ENCODE measurements at places on chromosomes 12 and 14.
A peak's percentile ranks its signal among the peaks of the same experiment; 100 is the strongest.

- peak; percentile 82 for DNase-seq
These were observed 54.3 kb downstream of the CLMN start for GRCh38 chr14:95265106-95266094.

DNA sequence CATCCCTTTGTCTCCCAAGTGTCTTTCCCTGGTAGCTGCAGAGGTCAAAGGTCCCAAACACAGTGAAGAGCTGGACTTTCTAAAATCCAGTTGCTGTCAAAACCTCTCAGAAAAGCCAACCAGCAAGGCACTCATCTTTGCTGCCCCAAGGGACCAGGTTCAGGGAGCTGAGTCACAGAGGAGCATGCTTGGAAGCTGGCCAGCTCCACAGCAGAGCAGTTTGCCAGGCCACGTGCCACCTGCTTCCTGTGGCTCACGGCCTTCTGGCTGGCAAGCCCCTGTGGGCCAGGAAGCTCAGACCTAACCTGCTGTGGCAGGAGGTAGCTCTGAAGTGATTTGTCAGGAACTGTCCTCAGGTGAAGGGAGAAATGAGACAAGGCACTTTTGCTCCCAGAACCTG lies 3.6 kb downstream of the ISCU start:
- DNase-seq, result no peak

DNA sequence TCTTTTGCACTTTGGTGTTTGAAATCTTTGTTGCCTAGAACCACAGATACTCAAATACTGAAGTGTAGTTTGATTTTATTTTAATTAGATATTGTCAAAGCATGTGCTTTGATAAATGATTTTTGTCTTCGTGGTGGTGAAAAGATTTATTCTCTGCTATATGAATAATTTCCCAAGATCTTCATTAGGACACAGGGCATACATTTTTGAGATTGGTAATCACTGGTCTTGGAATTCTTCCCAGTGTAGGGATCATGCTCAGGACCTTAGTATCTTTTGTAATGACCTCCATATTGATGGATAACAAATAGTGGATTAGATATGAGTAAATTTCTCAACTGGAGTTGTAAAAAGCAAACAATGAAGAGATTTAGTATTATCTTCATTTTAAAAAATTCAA lies 28.2 kb downstream of the TBK1 start:
- no peak for DNase-seq

- no peak for DNase-seq
These were observed 138.9 kb downstream of the CACNA1C start for GRCh38 chr12:2191534-2192153.

GRCh38 chr12:19506497-19506896 lies 67.2 kb downstream of the AEBP2 start:
- DNase-seq, result no peak

DNA sequence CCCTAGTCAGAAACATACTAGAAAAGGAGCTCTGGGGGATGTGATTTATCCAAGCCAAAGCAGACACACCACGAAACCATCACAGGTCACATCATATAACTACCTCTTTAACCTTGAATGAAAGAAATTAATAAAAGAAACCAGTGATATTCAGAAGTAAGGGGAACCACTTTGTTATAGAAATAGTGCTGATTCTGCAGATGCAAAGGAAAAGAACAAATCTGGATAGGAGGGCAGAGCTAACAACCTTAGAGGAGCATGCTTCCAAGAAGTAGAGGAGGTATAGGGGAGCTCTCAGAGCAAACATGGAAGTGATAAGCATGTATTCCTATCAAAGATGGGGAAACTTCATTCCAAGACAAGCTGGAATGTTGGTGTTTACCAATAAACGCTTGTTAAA lies 117.0 kb upstream of the MDM1 start:
- no peak for DNase-seq

GRCh38 chr14:93906341-93907329 lies 20.5 kb upstream of the FAM181A start:
- DNase-seq, result peak; percentile 76

DNA sequence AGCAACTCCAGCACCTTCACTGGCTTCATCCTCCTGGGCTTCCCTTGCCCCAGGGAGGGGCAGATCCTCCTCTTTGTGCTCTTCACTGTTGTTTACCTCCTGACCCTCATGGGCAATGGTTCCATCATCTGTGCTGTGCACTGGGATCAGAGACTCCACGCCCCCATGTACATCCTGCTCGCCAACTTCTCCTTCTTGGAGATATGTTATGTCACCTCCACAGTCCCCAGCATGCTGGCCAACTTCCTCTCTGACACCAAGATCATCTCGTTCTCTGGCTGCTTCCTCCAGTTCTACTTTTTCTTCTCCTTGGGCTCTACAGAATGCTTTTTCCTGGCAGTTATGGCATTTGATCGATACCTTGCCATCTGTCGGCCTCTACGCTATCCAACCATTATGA lies 6.8 kb downstream of the OR11G2 start:
- DNase-seq, result no peak

- no peak for DNase-seq
These were observed 21.6 kb downstream of the PUS7L start for GRCh38 chr12:43736927-43737440.

DNA sequence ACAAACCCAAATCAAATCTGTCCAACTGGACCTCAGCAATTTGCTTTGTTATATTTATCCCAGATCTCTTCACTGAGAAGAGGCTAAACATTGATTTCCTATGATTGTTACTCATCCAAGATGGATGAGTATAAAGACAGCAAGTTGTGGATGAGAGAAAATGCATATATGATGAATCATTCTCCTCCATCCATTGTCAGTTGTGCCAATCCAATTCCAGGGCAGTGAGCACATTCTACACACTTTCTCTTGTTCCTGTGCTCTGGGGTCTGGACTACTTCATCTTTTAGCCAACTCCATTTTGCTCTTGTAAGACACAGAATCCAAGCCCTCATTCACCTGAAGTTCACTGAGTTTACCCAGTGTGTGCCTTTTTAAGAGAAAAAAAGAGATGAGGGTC lies 105.7 kb downstream of the GCH1 start:
- DNase-seq, result no peak

DNA sequence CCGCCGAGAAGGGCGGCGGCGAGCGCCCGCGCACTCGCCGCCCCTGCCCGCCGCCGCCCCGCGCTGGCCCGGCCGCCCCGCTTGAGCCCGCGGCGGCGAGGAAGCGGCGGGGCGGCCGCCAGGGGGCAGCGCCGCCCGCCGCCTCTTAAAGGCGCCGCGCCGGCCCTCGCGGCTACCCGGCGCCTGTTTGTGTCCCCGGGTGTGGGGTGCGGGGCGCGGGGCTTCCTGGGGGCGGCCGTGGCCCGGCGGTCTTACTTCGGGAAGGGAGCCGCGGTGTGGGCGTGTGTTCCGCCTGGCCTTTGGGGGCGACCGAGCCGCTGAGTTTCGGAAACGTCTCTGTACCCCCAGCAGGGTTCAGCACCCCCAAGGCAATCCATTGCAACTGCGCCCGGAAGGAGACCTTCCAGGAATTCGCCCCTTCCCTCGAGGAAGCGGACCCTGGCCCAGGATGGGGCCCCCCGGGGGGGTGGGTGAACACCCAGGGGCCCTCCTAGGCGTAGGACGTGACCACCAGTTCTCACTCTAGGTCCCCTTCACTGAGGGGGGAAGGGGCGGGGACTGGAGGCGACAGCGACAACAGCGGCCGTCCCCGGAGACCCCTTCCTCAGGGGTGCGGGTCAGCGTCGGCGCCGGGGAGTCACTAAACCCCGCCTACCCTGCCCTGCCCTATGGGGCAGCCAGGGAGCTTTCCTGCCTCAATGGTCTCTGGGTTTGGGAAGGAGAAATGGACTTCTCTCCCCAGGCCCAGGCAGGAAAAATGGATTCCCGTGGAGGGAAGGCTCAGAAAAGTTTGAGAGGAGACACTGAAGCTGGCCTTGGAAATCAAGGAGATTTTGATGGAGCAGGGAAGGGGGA lies at the start of gene ITPK1:
Gene ITPK1, minus strand, starts transcription at position 105 of the 855 bp plus-strand sequence. CDS start 762 bp downstream, outside the sequence.
- peak; percentile 78 for DNase-seq

GRCh38 chr14:26794731-26795130 lies 196.9 kb upstream of the NOVA1 start:
- DNase-seq, result no peak

GRCh38 chr14:35320472-35320871 lies 28.3 kb downstream of the PSMA6 start:
- DNase-seq, result no peak

GRCh38 chr14:52701223-52701622 lies 5.8 kb upstream of the PSMC6 start:
- DNase-seq, result no peak

GRCh38 chr14:39376667-39377403 lies 55.4 kb downstream of the FBXO33 start:
- no peak for DNase-seq

GRCh38 chr12:128459067-128459466 lies 192.1 kb downstream of the TMEM132C start:
- DNase-seq, result no peak

GRCh38 chr14:50605766-50606165 lies 45.8 kb downstream of the ATL1 start:
- DNase-seq, result peak; percentile 49

GRCh38 chr12:126432780-126433179 lies 1367.5 kb downstream of the AACS start:
- DNase-seq, result peak; percentile 11

- DNase-seq, result no peak
These were observed 15.8 kb upstream of the DTX1 start for GRCh38 chr12:113040722-113041171.

GRCh38 chr14:84251411-84252115 lies 1278.4 kb upstream of the FLRT2 start:
- DNase-seq, result no peak

DNA sequence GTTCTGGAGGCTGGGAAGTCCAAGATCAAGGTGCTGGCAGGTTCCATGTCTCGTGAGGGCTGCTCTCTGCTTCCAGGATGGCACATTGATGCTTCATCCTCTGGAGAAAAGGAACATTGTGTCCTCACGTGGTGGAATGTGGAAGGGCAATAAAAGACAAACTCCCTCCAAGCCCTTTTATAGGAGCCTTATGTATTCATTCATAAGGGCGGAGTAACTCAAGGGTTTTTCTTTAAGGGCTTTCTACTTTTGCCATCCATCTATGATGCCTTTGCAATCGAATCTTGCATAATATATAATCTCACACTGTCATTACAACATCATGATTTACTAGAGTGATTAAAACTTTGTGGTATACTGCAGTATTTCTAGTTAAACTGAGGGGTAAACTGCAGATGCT lies 132.7 kb upstream of the DDHD1 start:
- no peak for DNase-seq

DNA sequence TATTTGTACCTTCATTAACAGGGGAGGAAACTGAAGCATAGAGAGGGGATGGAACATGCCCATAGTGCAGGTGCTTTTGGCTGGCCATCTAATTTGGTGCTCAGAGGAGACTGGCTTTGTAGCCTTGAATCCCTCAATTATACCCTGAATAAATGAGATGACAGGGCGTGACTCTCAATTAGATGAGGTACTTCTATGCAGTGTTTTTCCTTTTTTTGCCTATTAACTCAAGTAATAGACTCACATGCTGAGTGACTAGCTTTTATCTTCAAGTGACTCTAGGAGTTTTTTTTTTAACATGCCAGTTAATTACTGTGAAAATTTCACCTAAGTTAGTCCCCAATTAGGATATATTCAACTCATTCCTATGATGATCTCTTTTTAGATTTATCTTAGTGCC lies 243.7 kb downstream of the DACT1 start:
- no peak for DNase-seq

GRCh38 chr12:64672925-64673409 lies 62.7 kb downstream of the RASSF3 start:
- DNase-seq, result no peak

DNA sequence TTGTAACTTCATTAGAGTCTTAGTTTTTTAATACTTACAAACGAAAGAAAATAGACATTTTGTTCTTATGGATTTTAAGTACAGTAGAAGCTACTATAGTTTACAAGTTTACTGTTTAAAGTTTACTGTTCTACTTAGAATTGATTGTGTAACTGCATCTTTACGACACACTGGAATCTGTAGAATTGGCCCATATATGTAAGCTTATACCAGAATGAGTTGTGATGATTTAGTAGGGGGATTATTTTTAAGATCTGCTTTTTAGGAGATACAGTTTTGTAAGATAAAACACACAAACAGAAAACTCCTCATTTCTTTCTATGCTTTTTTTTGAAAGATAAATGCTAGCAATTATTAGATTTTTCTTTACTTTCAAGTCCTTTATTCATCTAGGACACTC lies 30.2 kb upstream of the NAV3 start:
- no peak for DNase-seq

DNA sequence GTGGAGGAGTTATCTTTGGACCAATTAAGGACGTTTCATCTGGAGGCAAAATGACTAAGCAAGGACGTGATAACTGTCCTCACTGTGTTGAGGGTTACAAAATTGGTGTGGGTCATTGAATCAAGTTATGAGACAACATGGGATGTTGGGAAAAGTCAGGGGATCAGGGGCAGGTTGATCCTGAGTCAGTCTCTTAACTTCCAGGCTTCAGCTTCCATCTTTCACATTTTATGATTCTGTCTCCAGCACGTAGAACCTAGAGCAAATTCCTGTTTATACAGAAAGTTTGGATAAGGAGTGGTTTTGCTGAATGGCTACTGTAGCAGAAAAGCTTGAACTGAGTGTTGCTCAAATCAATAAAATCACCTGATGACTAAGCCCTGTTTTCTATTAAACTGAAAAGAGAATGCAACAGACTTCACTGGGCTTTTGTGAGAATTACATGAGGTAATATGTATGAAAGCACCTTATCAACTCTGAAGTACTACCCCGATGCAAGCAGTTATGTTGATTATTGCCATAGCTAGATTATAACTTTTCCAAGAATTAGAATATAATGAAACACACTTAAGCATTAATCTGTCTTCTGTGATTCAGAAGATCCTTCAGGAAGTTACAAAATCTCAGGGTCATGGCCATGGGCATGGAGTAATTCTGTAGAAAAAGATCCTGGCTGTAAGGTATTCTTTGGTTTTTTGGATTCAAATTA lies 184.8 kb downstream of the ETV6 start:
- no peak for DNase-seq

- no peak for DNase-seq
These were observed 141.7 kb upstream of the DAAM1 start for GRCh38 chr14:59046746-59047145.

- DNase-seq, result no peak
These were observed 22.6 kb downstream of the CCDC85C start for GRCh38 chr14:99581374-99581773.

DNA sequence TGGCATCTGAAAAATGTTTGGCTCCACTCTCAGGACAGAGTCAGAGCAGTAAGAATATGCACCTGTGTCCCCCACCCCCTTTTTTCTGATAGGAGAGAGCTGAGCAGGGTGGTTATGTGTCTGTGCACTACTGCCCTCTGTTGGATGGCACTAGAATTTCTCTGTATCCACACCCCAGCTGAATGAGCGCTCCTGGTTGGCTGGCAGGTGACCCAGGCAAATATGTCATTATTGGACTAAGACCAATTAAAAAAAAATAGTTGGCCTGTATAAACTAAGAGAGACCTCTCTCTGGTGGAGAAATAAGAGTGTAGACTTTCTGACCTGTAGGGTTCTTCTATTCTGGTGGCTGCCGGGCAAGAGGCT lies 107.0 kb downstream of the PTCSC3 start:
- peak; percentile 37 for DNase-seq

- peak; percentile 31 for DNase-seq
These were observed 20.8 kb downstream of the SIVA1 start for GRCh38 chr14:104773505-104774452.

Measured in tongue (tissue), 3 donors.